ENCODE measurements at places on chromosomes 11 and 22.

GRCh38 chr11:35165423-35166368 is 26.7 kb downstream of the CD44 start:
- peak; percentile 81 for DNase-seq

GRCh38 chr22:36991206-36991605 is 28.0 kb downstream of the TST start:
- DNase-seq = no peak

DNA sequence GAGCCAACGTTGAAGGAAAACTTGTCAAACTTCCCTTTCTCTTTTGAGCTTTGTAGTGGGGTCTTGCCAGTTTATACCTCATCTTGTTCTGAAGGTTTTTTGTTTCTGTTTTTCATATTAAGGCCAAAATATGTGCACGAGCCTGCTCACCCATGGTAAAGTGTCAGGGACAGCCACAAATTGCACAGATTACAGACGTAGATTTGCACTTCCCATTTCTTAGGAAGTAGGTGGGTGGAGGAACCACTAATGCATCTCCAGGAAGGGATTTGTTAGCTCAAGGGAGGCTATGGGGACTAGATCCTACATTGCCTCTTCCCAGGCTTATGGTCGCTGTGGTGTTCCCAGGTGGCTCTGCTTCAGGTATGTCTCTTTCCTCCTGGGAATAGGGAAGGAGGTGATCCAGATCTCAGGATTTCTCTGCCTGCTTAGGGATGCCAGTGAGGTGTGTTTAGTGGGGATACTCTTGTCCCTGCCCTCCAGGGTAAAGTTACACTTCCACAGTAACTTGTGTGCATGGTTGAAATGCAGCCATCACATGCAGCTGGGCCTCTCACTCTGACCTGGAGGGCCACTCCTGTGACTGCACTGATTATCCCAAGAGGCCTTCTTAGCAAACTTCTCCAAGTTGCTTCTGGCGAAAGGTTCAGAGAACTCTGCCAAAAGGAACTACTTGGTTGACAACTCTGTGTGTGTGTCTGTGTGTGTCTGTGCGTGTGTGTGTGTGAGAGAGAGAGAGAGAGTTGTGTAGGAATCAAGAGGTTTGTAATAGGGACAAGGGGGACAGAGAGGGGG is 9.8 kb downstream of the PPFIBP2 start:
- DNase-seq = no peak

GRCh38 chr11:67698247-67698646 is 23.8 kb upstream of the ALDH3B2 start:
- no peak for DNase-seq

- DNase-seq = no peak
Observed at GRCh38 chr22:45742866-45743450, 71.3 kb downstream of the ATXN10 start.

GRCh38 chr11:25981998-25982397 is 349.9 kb upstream of the ANO3 start:
- no peak for DNase-seq

Data from stimulated activated CD4-positive, alpha-beta T cell treated with anti-CD3 and anti-CD28 coated beads, Interleukin-4, amount 100 ng/mL, for 4 hours (primary cell).